ENCODE measurements at places on chromosomes 11 and 22. TPM values are rescaled to one million over a fixed set of nuclear protein-coding genes. Genes with fewer than 3 reads are reported as not detected.

DNA sequence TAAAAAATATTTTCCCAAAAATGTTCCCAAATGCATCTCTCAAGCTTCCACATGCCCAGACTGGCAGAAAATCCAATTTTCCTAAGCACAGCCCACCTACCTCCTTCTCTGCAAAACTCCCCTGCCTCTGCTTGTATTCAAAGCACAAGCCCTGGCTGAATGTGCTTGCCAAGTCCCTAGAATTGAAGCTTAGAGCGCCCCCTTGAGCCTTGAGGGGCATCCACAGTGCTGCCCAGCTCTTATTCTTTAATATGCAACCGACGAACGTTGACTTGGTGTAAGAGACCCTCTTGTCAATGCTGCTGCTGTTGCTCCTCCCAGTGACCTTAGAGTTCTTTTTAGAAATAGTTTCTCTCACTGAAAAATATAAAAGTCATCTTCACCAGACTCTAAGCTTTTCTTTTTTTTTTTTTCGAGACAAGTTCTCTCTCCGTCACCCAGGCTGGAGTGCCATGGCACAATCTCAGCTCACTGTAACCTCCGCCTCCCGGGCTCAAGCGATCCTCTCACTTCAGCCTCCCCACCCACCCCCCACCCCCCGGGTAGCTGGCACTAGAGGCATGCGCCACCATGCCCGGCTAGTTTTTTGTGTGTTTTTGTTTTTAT lies 63.5 kb upstream of the CAPRIN1 start:
- peaks cover 6% of the 10 kb centered on the region for H3K4me1 ChIP-seq
- H3K4me3 ChIP-seq, result no peak overlapping the region
- peaks cover 3% of the 10 kb centered on the region for H3K27me3 ChIP-seq
- no peaks in the 10 kb centered on the region for H3K36me3 ChIP-seq
- no peak overlapping the region for H3K27ac ChIP-seq
- peak; percentile 82 for DNase-seq

- H3K4me1 ChIP-seq, result no peaks in the 10 kb centered on the region
- no peak overlapping the region for H3K27ac ChIP-seq
- no peak overlapping the region for H3K4me3 ChIP-seq
- H3K36me3 ChIP-seq, result no peaks in the 10 kb centered on the region
Measured at GRCh38 chr11:8288824-8289491, 25.3 kb upstream of the LMO1 start.

DNA sequence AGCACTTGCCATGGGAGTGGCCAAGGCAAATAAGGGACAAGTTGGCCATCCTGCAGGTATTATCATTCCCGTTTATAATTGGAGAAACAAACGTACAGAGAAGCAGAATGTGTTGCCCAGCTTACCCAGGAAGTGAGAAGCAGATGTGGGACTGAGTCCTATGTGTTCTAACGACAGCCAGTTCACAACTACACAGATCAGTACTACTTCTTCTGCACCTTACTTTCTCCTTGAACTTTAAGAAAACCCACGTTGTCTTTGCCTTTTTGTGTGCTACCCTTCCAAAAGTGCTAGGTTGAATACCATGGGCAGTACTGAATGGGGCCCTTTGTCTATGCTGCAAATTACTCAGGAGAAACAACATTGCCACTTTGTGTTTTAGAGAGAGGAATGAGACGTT lies 62.8 kb upstream of the BLID start:
- H3K36me3 ChIP-seq, result no peaks in the 10 kb centered on the region
- no peak overlapping the region for H3K4me3 ChIP-seq
- H3K4me1 ChIP-seq, result peaks cover 18% of the 10 kb centered on the region
- H3K27me3 ChIP-seq, result no peaks in the 10 kb centered on the region

DNA sequence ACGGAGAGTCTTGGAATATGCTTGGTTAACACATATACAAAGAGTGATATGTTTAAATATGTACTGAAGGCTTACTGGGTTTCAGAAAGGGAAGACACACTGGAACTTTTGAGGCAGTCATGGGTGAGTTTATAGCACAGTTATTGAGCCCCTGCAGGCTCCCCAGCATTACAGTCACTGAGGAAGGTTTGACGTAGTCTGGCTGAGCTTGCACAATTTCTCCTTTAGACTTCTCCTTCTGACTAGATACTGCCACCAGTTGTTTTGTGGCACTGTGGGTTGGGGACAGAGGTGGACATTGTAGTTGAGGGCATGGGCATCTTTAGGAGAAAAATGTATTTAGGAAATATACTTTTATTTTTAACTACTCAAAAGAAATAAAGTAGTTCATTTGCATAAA lies 285.4 kb downstream of the C11orf87 start:
- H3K27me3 ChIP-seq, result no peaks in the 10 kb centered on the region
- H3K27ac ChIP-seq, result no peak overlapping the region
- no peaks in the 10 kb centered on the region for H3K36me3 ChIP-seq
- DNase-seq, result no peak
- no peak overlapping the region for H3K4me3 ChIP-seq

DNA sequence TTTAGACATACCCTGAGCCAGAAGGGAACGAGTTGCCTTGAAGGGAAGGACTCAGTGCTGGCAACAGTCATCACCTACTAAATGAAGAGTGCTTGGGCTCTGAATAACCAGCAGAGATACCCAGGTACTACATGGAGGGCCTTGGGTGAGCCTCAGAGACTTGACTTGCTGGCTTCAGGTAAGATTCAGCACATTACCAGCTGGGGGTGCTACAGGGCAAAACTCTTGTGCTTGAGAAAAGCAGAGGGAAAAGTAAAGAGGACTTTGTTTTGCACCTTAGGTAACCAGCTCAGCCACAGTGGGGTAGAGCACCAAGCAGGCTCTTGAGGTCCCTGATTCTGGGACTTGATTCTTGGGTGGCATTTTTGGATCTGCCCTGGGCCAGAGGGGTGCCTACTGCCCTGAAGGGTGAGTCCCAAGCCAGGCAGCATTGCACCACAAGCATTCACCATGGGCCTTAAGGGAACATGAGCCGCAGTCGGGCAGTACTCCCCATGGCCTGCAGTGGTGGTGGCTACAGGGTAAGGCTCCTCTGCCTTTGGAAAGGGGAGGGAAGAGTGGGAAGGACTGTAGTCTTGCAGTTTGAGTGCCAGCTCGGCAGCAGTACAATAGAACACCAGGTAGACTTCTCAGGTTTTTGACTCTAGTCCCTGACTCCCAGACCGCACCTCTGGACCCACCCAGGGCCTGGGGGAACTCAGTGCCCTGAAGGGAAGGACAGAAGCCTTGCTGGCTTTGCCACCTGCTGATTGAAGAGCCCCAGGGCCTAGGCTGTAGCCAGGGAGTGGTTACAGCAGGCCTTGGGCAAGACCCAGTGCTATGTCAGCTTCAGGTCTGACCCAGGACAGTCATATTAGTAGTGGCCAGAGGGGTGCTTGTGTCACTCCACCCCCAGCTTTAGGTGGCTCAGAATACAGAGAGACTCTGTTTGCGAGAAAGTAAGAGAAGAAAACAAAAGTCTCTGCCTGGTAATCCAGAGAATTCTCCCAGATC lies 22.7 kb upstream of the PLEKHA7 start:
- no peak overlapping the region for H3K4me3 ChIP-seq
- no peak overlapping the region for H3K27ac ChIP-seq
- DNase-seq, result no peak

The CD82 gene
- total RNA-seq, result 16.1 TPM

The CNGA4 gene
- total RNA-seq, result not detected

The ZW10 gene
- total RNA-seq, result 25.2 TPM

DNA sequence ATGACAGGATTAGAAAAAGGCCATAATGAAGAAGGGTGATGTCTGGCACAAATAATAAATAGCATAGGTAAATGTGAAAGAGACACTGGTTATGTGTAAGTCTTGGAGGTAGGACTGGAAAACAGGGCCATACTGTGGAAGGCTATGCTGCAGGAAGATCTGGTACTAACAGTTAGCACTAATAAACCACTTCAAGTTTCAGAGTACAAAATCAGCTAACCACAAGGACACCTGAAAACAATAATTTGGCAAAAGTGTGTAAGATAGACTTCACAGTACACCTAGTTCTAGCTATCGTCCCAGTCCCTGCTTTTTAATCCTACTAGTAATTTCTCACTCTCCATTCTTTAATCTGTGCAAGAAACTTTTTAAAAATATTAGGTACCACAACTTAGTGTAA lies 44.3 kb downstream of the CWF19L2 start:
- no peak overlapping the region for H3K27ac ChIP-seq
- H3K4me3 ChIP-seq, result no peak overlapping the region

- H3K27me3 ChIP-seq, result peaks cover 10% of the 10 kb centered on the region
- H3K36me3 ChIP-seq, result peaks cover 5% of the 10 kb centered on the region
- H3K4me1 ChIP-seq, result peaks cover 21% of the 10 kb centered on the region
- no peak overlapping the region for H3K4me3 ChIP-seq
Measured at GRCh38 chr11:117382746-117383145, 55.1 kb downstream of the CEP164 start.

The CHRNA10 gene
- total RNA-seq, result 0.72 TPM

GRCh38 chr11:19703211-19703610 lies 9.4 kb upstream of the NAV2 start:
- DNase-seq, result no peak
- peaks cover 5% of the 10 kb centered on the region for H3K4me1 ChIP-seq
- no peaks in the 10 kb centered on the region for H3K36me3 ChIP-seq
- H3K4me3 ChIP-seq, result no peak overlapping the region

The OR4D5 gene
- total RNA-seq, result not detected

GRCh38 chr11:8093931-8094575 lies 13.0 kb downstream of the TUB start:
- no peak overlapping the region for H3K4me3 ChIP-seq
- H3K27ac ChIP-seq, result no peak overlapping the region
- no peaks in the 10 kb centered on the region for H3K36me3 ChIP-seq
- peaks cover 7% of the 10 kb centered on the region for H3K27me3 ChIP-seq
- no peak for DNase-seq
- H3K4me1 ChIP-seq, result peaks cover 15% of the 10 kb centered on the region

DNA sequence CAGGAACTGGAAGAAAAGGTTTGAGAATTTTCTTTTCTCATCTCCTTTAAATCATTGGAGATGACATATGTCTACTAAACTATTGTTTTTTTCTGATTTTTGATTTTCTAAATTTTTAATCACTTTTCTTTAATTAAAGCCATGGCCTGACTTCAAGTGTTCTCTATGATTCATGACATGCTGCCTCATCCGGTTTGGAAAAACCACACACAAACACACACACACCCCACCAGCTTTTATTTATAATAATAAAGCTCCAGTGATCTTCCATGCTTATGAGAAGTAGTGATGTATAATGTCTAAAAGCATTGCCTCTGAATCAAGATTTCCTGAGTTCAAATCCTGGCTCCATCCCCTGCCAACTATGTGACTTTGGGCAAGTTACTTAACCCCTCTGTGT lies 179.2 kb downstream of the SPON1 start:
- H3K27ac ChIP-seq, result no peak overlapping the region
- DNase-seq, result no peak
- no peaks in the 10 kb centered on the region for H3K4me1 ChIP-seq
- H3K36me3 ChIP-seq, result peaks cover 26% of the 10 kb centered on the region

The KRTAP5-9 gene
- 0.80 TPM for total RNA-seq

DNA sequence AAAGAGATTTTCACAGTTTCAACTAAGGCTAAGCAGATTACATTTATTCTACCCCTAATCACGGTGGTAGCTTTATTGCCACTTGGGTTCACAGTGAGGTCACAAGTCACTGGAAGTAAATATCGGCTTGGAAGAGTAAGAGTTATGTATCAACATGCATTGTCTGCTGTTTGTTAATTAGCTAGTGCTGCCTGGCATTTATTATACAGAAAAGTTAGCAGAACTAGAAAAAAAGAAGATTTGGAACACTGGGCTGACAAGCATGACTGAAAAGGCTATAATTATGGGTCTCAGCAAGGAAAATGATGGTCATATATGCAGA lies 13.7 kb upstream of the RAB38 start:
- no peaks in the 10 kb centered on the region for H3K4me1 ChIP-seq
- no peak for DNase-seq
- H3K27me3 ChIP-seq, result no peaks in the 10 kb centered on the region
- no peak overlapping the region for H3K27ac ChIP-seq

The SMC1B gene
- not detected for total RNA-seq

DNA sequence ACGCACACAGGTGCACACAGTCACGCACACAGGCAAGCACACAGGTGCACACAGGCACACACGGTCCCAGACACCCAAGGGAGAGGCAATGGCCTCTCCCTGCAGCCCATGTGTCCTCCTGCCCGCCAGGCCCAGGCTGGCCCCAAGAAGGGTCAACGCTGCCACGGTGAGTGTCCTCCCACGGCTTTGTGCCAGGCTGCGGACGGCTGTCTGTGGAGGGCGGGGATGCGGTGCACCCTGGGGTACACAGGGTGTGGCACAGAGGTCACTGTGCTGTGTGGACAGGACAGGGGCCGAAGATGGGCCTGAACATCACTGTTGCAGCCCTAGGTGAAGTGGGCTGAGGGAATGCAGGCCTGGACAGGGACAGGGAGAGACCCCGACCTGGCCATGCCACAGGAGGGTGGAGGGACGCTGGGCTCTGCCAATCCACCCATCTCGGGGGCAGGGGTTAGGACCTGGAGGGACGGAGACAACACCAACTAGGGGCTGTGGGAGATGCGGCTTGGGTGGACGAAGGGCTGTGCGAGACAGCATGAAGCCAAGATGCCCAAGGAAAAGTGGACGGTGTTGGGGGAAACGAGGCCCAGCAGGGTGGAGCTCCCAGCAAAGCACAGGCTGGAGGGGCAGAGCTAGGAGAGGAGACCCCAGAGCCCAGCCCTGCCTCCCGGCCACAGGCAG lies 523.8 kb downstream of the BRD1 start:
- DNase-seq, result no peak
- H3K4me3 ChIP-seq, result no peak overlapping the region
- H3K27ac ChIP-seq, result no peak overlapping the region
- no peaks in the 10 kb centered on the region for H3K36me3 ChIP-seq
- peaks cover 2% of the 10 kb centered on the region for H3K27me3 ChIP-seq

GRCh38 chr11:20839231-20839630 lies 169.8 kb downstream of the NELL1 start:
- H3K27ac ChIP-seq, result no peak overlapping the region
- H3K4me3 ChIP-seq, result no peak overlapping the region
- no peaks in the 10 kb centered on the region for H3K4me1 ChIP-seq

Data from endothelial cell (in vitro differentiated cells).